ENCODE measurements at places on chromosomes 3 and 15.

DNA sequence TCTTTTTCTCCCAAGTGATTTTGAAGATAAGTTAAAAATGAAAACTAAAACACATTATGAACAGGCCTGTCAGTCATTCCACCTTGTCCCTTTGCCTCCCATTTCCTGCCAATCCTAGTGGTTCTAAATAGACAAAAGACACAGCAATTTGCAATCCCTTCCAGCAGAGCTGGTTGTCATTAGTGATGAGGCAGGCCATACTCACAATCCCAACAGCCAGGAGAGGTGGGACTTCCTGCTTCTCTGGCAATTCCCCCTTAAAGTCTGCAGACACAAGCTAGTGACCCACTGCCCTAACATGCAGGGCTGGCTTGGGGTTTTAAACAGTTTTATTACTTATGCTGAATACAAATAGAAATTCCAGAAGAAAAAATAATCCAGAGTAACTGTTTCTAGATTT lies 38.4 kb upstream of the RBP1 start:
- no peak for DNase-seq

DNA sequence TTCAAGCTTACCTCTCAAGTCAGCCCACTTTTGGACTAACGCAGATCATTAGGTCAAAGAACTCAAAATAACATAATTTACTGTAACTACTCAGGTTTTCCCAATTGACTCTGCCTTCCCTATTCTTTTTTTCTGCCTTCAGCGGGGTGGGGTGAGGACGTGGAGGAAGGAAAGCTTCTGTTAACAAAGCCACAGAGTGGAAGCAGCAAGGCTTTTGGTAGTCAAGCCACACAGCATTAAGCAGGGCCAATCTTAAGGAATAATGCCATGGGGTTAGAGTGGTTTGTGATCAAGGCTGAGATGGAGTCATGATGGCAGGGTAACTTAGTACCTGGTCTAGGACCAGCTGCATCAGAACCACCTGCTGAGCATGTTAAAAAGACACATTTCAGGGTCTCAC lies 277.5 kb downstream of the TIGIT start:
- no peak for DNase-seq

DNA sequence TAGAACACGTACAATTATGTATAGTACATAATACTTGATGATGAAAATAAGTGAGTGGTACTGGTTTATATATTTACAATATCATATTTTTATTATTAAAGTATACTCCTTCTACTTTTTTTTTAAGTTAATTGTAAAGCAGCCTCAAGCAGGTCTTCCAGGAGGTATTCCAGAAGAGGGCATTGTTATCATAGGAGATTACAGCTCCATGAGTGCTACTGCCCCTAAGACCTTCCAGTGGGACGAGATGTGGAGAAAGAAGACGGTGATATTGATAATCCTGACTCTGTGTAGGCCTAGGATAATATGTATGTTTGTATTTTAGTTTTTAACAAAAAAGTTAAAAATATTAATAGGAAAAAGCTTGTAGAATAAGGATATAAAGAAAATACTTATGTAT lies 40.3 kb upstream of the SCN5A start:
- DNase-seq, result no peak

DNA sequence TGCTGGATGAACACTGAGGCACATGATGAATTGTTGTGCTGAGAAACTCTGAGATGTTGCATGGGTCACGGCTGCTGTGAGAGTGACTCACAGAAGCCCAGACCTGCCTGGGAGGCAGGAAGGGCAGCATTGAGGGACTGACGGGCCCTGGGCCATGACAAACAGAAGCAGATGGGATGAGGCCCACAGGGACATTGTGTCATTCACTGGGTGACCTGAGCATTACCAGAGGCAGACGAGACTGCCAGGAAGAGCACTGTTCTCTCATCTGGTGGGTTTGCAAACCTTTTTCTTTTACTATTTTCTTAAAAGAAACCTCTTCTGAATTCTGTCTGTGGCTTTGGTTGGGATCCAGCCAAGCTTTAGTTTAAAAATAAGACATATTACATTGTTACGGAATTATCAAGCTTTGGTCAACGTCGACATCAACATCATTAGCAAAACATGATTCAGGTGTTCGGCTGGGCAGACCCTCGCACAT lies 67.8 kb downstream of the BDH1 start:
- DNase-seq, result no peak

DNA sequence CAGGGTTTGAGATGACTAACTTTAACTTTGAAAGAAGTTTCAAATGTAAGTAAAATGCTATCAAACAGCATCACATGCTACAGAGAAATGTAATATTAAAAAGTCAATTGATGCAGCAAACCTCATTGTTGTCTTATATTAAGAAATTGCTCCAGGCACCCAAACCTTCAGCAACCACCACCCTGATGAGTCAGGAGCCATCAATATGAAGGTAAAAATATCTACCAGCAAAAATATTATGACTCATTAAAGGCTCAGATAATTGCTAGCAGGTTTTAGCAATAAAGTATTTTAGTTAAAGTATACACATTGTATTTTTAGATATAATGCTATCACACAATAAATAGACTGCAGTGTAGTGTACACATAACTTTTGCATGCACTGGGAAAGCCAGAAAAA lies 746.3 kb downstream of the ZPLD1 start:
- DNase-seq, result no peak

GRCh38 chr3:39147711-39148434 lies 5.5 kb downstream of the CSRNP1 start:
- DNase-seq, result no peak

DNA sequence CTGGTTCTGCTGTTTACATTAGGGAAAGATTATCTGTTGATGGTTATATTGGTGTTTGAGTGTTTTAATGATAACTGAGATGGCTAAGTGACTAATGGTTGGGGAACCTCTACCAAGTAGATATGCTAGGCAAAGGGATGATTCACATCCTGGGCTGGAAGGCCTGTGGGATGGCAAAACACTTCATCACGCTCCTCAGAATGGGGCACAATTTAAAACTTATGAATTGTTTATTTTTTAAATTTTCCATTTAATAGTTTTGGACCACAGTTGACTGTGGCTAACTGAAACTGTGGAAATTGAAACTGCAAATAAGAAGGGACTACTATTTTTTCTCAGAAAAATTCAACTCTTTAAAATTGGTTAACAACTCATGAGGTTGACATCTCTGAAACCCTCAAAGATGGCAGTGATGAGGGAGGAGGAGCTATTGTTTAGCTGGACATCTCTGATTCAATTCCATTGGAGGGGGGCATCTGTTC lies 100.5 kb upstream of the ZBED2 start:
- DNase-seq, result no peak

DNA sequence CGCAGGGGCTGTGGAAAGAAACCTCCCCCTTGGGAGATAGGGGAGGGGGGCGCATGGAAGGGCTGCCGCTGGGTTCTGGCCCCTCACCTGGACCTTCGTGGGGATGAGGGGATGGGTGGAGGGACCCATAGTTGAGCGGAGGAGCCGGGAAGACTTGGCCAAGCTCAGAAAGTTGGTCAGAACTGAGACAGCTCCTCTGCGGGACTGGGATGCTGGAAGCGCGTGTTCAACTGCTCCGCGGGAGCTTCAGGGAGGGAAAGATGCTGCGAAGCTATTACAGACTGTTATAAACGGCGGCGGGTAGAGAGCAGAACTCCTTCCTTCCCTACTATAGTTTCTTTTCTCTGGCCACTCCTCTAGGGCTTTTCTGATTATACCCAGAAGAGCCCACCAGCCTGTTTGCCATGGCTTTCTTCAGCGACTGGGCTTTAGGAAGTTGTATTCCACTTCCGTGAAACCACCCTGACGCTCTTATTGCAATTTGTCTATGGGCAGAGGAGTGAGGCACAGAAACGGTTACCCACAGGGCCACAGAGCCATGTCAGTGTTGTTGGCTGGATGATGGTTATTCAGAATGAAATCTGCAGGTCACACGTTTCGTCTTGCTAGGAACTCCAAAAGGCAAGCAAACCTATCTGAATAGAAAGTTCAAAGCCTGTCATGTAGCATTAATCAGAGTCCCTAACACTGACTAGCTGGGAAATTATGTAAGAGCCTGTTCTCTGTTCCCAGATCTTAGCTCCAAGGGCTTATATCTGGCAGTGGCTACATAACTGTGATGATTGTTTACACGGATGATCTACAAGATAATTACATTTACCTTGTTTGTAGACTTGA lies 1.1 kb downstream of the SYNPR start:
- DNase-seq, result no peak

DNA sequence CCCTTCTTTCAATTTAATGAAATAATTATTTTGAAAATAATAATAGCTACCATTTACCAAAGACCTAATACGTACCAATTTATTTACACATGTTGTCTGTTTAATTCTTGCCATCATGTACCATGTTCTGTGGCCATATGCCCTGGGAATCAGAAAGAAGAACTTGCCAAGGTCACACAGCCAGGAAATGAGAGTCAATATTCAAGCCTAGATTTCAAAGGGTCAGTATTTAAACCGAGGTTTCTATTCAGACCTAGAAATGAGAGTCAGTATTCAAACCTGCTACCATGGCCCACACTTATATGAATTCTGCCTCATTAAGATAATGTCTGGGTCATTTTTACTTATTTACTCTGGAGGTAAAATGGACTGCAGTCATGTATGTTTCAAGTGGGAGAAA lies 103.6 kb upstream of the TBL1XR1 start:
- no peak for DNase-seq

GRCh38 chr3:37279236-37279635 lies 104.9 kb upstream of the LRRFIP2 start:
- no peak for DNase-seq

GRCh38 chr3:186142393-186142932 lies 33.6 kb upstream of the ETV5 start:
- no peak for DNase-seq

- DNase-seq, result no peak
These were observed 25.8 kb downstream of the USP4 start for GRCh38 chr3:49313896-49314688.

DNA sequence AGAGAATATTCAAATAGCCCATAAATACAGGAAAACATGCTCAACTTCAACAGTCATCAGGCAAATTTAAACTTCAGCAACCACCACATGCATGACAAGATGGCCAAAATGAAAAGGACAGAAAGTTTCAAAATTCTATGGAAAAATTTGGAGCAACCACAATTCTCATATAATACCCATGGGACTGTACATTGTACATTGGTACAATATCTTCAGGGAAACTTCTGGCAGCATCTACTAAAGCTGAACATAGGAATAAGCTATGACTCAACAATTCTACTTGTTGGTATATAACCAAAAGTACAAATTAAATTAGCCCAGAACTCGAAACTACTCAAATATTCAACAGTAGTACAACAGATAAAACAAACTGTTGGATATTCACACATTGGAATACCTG lies 847.6 kb downstream of the TBL1XR1 start:
- no peak for DNase-seq

All from stimulated activated CD4-positive, alpha-beta T cell treated with anti-CD3 and anti-CD28 coated beads, Interleukin-1b, Interleukin-23, amount 100 ng/mL, for 1 hour (primary cell).